ENCODE measurements at places on chromosomes 3 and 15.

- DNase-seq = no peak
These were observed 127.1 kb downstream of the NR1D2 start for GRCh38 chr3:24072193-24072592.

- DNase-seq = no peak
These were observed 7.5 kb downstream of the PCSK6 start for GRCh38 chr15:101481917-101482525.

GRCh38 chr15:69686626-69687025, 234.0 kb downstream of the RPLP1 start:
- no peak for DNase-seq

DNA sequence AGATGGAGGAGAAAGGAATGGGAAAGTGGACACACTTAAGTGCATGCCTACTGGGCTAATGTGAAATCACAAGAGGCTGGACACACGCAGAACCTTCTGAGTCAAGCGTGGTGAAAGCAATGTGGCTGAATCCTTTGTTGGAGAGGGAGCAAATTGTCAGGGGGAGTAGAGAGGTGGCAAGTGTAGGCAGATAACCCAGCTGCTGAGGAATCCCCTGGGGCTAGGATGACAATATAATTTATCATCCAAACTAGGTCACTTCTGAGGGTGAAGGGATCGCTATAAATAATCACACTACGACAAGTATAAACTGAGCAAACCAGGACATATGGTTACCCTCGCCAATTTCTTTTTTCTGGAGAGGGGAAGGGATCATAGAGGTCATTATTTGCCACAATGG, 28.7 kb downstream of the TAMM41 start:
- no peak for DNase-seq

GRCh38 chr3:128100161-128100560, 23.5 kb downstream of the RUVBL1 start:
- no peak for DNase-seq

GRCh38 chr15:90040618-90041017, 39.5 kb downstream of the ZNF710 start:
- no peak for DNase-seq

DNA sequence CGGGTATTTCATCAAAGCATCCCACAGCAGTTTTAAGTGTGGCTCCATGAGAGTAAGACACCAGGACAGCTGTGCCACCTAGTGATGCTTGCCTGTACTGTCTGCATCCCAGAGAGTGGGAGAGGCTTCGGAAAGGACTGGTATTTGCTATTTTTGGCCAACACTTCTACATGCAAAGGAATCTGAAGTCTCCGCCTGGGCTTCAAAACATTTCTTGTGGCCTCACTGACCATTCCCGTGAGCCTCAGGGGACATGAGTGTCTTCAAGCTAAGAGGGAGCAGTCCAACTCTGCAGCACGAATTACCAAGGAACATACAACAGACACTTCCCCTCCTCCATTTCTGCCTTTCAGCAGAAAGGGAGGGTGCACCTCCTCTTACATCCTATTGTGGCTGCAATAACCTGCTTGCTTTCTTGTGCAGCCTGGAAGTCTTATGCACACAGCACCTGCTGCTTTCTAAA, 177.5 kb downstream of the RORA start:
- DNase-seq = peak; percentile 9

GRCh38 chr15:90901175-90902039, 1.7 kb upstream of the MAN2A2 start:
- no peak for DNase-seq

GRCh38 chr15:71275566-71276335, 160.5 kb downstream of the THSD4 start:
- DNase-seq = no peak

- DNase-seq = no peak
These were observed 550.2 kb downstream of the PYDC2 start for GRCh38 chr3:192011137-192011536.

- no peak for DNase-seq
These were observed 54.6 kb downstream of the MCCC1 start for GRCh38 chr3:183044547-183045229.

GRCh38 chr15:64911311-64912186, at the start of gene ANKDD1A:
TSS of gene ANKDD1A (plus strand) at chr15:64911902. CDS start at chr15:64911931, 29 bp downstream.
- DNase-seq = peak; percentile 54

DNA sequence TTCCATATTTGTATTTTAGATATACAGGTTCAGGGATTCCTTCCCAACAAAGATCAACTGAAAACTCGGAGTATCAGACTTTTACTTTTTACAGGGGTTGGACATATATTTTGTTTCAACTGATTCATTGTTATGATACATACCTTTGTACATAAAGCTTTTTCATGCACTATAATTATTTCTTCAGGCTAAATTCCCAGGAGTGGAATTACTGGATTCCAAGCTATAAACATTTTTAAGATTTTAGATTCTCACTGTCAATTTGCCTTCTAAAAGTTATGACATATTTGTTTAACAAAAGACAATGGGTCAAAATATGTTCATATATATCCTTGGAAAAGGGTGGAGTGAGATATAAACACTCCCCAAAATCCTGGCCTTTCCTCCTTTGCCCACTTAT, 449.0 kb downstream of the PDCD6IP start:
- no peak for DNase-seq

GRCh38 chr3:129295286-129295685, 16.6 kb downstream of the HMCES start:
- no peak for DNase-seq

GRCh38 chr3:100954990-100955389, 38.2 kb downstream of the ABI3BP start:
- DNase-seq = no peak

- no peak for DNase-seq
These were observed 62.3 kb upstream of the PLSCR4 start for GRCh38 chr3:146313031-146313745.

DNA sequence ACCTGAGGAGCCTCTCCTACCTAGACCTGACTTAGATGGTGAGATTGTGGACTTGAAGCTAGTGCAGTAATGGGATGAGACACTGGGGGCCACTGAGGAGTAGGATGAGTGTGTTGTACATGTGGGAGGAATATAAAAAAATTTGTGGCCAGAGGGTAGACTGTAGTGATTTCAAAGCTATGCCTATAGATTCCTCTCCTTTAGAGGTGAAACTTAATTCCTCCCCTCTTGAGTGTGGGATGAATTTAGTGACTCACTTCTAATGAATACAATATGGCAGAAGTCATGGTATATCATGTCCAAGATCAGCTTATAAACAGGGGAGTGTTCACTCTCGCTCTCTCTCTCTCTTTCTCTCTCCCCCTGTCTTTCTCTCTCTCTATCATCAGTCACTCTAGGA, 6.7 kb downstream of the ZNF860 start:
- no peak for DNase-seq

DNA sequence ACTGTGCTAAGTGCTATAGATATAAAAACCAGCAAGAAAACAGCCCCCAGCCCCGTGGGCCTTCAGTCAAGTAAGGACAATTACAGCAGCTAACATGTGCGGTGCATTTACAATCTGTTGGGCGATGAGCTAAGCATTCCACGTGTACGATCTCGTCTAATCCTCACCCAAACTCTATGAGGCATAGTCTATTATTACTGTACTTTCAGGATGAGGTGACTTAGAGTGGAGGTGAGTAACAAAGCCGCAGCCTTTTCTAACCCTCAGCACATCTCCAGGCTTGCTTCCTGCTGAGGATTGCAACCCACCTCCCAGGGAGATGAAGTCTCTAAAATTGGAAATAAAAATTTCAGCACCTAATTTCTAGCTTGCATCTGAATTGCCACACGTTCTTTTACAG, 53.2 kb upstream of the MCF2L2 start:
- no peak for DNase-seq

GRCh38 chr3:189813647-189814240, 182.6 kb downstream of the TP63 start:
- no peak for DNase-seq

DNA sequence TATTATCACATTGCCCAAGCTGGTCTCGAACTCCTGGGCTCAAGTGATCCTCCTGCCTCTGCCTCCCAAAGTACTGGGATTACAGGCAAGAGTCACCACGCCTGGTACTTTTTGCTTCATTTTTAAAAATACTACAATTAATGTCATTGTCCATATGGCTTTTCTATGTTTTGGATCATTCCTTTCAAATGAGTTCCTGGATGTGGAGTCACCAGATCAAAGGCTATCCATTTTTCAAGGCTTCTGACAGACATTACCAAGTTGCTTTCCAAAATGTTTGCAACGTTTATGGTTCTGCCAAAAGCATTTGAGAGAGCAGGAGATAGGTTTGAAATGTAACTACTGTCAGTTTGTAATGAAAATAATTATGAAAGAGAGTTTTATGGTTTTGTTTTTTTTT, 34.2 kb upstream of the BCL2L10 start:
- no peak for DNase-seq

- no peak for DNase-seq
These were observed 105.5 kb upstream of the LRRFIP2 start for GRCh38 chr3:37279856-37280255.

DNA sequence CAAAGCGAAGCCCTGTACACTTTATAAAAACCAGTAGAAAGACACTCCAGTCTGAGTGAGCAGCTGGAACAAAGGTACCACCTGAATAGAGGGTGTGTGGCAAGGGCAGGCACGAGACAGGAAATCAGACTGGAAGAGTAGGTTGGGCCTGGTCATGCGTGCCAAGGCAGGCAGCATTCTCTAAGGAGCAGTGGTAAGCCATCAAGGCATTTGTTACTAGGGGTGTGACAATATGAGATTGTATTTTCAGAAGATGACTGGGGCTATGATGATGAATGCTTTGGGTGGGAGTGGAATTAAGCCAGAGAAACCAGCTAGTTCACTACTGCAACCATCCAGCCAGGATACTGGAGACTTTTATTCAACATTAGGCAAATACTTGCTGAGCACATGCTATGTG, 5.0 kb downstream of the JMJD7 start:
- DNase-seq = no peak

- DNase-seq = no peak
These were observed 204.1 kb downstream of the ARRDC4 start for GRCh38 chr15:98164571-98164970.

GRCh38 chr3:34146596-34146995, 348.2 kb downstream of the PDCD6IP start:
- no peak for DNase-seq

- no peak for DNase-seq
These were observed 577.5 kb downstream of the DIPK2A start for GRCh38 chr3:144549166-144549565.

GRCh38 chr15:77546870-77547269, 85.8 kb downstream of the LINGO1 start:
- no peak for DNase-seq

DNA sequence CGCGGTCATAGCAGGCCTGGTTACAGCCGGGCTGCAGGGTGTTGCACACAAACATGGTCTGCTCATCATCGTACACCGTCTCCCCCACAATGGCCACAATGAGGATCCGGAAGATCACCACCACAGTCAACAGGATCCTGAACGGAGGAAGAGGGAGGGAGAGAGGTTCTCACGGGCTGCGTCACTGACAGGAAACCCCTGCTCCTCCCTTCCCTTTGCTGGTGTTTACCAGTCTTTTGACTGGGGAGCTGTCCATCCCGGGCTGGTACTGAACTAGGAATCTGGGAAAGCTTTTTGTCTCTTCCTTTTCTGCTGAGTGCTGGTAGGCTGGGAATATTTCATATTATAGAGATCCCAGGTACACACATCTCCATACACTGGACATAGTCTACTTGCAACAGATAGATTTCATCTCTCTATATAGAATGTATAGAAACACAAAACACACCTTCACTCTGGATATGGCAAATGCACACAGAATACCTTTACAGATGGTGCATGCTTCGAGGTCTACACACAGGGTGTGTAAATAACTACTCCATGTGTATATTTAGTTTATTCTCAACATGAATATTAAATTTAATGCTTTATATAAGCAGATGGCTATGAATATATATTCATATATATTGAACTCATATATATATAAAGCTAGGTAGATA, 1.4 kb downstream of the GJD2 start:
- DNase-seq = no peak

DNA sequence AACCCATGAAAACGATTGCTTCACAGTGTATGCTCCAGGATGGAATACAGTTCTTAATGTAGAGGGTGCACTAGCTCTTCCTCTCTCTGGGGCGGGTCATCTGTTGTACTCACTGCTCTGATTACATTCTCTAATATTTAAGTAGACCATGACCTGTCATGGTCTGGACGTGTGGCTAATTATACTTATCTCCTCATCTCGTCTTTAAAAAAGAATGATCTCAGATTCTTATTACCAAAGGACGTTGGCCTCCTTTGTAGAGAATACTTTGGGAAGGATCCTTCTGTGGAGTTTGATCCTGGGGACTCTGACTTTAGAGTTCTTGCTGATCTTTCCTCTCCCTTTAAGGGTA, 48.4 kb upstream of the TRAK1 start:
- no peak for DNase-seq

DNA sequence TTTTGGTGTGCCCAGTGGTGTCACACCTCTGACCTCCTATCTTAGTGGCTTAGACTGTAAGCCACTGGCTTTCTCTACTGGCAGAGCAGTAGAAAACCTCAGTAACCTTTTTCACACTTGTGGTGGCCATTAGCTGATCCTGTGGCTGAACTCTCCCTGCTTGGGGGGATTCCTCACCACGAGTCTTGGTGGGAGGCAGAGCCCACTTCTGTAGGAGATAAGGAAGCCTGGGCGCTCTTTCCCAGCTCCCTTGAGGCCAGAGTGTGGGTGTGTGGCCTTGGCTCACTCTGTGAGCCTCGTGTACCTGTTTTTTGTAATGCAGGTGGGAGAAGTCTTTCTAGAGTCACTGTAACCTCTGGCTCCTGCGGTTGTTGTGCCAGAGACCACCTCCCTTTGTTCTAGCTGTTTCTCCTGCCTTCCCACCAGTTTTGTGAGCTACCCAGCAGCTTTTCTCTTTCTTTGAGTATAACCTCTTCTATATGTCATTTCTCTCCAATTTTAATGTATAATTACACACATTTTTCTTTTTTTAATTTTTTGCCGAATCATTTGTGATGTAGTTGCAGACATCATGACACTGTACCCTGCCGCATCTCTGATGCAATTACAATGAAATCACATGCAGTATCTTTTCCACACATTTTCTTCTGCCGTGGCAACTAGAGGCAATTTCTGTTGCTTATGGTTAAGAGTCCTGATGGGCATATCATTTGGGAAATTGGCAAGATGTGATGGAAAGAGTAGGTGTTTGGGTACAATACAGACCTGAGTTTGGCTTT, 13.8 kb downstream of the XCR1 start:
- no peak for DNase-seq

- no peak for DNase-seq
These were observed 58.0 kb downstream of the ITPR1 start for GRCh38 chr3:4551051-4551711.

GRCh38 chr15:80970018-80970657, 19.5 kb downstream of the MESD start:
- peak; percentile 46 for DNase-seq

- no peak for DNase-seq
These were observed 49.0 kb upstream of the ADGRG7 start for GRCh38 chr3:100560426-100560825.

Data from natural killer cell (primary cell).